Urothelium cell line (cell line): ENCODE measurements at places on chromosomes 1 and 21.

GRCh38 chr21:28541371-28542112 lies 451.1 kb downstream of the LTN1 start:
- DNase-seq = no peak

DNA sequence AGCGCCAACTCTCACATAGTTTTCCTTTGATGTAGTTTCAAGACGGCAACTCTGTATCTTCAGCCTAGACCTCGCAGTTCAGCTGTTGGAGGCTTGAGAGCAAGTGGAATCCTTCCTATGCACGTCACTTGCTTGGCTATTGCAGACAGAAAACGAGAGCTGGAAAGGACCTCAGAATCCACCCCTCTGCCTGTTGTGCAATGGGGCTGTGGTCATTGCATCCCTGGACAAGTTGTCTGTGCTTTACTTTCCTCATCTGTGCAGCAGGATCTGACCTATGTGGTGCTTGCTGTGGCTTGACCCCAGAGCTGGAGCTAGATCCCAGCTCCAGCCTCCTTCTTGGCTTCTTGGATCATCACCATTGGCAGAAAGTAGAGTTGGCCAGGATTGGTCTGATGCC lies 50.0 kb upstream of the IGSF21 start:
- no peak for DNase-seq

DNA sequence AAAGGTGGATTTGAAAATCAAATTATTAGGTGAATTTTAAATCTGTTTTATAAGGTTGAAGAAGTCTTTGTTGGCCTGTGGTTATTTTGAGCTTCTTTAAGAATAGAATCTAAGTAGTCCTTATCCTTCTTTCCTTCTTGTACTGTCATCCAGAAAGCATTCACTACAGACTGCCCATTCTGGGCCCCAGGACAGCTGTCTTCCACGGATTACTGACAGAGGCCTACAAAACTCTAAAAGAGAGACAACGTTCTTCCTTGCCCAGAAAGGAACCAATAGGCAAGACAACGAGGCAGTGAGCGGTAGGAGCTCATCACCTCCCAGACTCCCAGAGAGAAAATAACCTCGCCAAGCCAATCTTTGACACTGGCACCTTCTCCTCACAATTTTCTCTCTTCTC lies 24.4 kb upstream of the PIGC start:
- no peak for DNase-seq

DNA sequence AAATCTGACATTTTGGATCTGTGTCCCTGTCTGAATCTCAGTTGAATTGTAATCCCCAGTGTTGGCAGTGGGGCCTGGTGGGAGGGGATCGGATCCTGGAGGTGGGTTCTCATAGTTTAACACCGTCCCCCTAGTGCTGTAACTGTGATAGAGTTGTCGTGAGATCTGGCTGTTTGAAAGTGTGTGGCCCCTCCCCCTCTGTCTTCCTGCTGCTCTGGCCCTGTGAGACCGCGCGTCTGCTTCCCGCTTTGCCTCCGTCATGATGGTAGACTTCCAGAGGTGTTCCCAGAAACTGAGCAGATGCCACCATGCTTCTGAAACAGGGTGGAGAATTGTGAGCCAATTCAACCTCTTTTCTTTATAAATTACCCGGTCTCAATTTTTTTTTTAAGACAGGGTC lies 25.0 kb downstream of the AGPAT3 start:
- no peak for DNase-seq

- DNase-seq = no peak
Observed at GRCh38 chr1:210001751-210002150, 63.7 kb downstream of the SYT14 start.

DNA sequence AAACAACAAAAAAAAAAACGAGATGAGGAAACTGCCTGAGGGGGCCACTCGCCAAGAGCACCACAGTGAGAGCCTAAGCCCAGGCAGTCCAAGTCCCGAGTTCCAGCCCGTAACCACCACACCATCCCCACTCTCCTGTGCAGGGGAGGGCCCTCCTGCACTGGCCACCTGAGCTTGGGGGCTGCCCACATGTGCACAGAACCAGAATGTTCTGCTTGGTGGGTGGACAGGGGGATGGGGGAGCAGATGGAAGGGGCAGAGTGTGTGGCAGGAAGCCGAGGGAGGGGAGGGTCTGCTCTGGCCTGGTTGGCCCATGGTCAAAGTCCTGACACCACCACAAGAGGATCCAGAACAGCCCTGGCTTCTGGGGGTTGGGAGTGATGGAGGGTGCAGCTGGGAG lies 17.6 kb downstream of the ADPRS start:
- no peak for DNase-seq

DNA sequence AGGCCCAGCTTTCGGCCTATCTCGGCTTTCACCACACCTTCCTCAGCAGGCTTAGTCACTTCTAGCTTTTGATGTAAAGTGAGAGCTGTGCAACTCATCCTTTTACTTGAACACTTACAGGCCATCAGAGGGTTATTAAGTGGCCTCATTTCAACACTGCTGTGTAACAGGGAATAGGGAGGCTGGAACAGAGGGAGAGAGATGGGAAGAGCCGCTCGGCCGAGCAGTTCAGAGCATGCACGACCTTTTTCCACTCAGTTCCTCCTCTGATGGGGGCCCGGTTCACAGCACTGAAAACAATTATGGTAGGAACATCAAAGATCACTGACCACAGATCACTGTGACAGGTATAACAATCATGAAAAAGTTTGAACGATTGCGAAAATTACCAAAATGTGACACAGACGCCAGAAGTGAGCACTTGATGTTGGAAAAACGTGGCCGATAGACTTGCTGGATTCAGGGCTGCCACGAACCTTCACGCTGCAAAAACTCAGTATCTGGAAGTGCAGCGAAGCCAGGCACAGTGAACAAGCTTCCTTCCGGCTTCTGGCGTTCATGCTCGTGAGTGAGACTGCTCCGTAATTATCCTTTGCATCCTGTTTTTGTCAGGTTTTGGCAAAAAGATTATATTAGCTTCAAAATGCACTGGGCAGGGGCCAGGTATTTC lies 28.6 kb downstream of the AGPAT3 start:
- DNase-seq = no peak

DNA sequence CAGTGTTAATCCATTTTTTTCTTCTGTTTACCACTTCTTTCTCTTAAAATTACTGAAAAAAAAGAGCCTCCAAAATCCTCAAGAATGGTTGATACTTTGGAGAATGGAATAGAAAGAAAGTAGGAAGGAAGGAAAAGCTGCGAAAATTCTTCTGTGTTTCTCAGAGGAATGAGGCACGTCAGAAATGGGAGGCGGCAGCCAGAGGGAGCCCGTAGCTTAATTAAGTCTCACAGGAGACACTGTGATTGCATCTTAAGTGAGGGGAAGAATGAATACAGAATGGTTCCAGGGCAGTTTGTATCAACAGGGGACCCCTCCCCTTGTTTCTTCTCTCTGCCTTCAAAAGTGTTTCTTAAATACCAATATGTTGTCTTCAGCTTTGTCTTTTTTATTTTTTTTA lies 1099.5 kb downstream of the PLA2G4A start:
- DNase-seq = peak; percentile 7

GRCh38 chr1:4375812-4376211 lies 278.6 kb upstream of the AJAP1 start:
- peak; percentile 70 for DNase-seq

DNA sequence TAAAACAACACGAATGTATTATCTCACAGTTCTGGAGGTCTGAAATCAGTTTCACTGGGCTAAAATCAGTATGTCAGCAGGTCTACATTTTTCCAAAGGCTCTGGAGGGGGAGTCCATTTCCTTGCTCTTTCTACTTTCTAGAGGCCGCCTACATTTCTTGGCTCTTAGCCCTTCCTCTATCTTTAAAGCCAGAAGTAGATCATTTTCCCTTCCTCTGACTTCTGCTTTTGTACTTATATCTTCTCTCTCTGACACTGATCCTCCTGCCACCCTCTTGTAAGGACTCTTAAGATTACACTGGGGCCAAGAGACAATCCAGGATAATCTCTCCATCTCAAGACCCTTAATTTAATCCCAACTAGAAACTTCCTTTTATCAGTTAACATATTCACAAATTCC lies 41.4 kb downstream of the MSH4 start:
- no peak for DNase-seq

- DNase-seq = no peak
Observed at GRCh38 chr1:207803678-207804077, 51.8 kb downstream of the CD46 start.

GRCh38 chr1:236020359-236021219 lies 44.3 kb downstream of the NID1 start:
- no peak for DNase-seq

GRCh38 chr1:178341261-178341956 lies 155.4 kb downstream of the CLEC20A start:
- DNase-seq = peak; percentile 83

GRCh38 chr1:52323731-52324130 lies 42.3 kb downstream of the CC2D1B start:
- DNase-seq = no peak

GRCh38 chr1:242011894-242012660 lies 13.2 kb upstream of the MAP1LC3C start:
- peak; percentile 35 for DNase-seq

- no peak for DNase-seq
Observed at GRCh38 chr1:93739472-93739871, 57.8 kb upstream of the BCAR3 start.

DNA sequence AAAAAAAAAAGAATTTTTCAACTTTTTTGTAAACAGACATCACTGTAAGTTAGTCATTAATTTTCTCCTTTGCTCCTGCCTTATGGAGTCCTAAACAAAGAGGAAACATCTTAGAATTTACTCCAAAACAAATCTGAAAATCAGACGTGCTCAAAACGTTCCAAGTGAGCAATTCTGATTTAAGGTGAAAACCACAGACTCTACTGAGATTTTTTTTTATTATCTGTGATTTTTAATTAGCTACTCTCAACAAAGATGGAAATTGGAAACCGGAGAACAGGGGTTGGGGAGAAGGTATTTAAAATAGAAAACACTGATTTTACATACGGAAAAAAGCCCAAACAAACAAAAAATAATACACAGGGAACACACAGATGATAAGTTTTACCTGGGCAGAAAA lies 7.8 kb upstream of the CTSK start:
- no peak for DNase-seq

DNA sequence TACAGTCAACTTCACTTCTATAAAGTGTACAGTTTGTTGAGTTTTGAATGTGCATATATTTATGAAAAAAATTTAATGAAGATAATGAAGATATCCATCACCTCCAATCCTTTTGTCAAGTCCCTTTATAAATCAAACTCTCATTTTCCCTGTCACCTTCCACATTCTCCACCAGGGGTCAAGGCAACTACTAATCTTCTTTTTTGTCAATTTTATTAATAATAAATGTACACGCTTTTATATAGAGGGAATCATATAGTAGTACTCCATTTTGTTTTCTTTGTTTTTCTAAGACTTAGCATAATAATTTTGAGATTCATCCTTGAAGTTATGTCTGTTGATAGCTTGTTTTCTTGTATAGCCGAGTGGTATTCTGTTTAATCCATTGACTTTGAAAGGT lies 1594.2 kb upstream of the PRMT6 start:
- no peak for DNase-seq

- DNase-seq = no peak
Observed at GRCh38 chr1:187689129-187689528, 860.4 kb downstream of the PLA2G4A start.

DNA sequence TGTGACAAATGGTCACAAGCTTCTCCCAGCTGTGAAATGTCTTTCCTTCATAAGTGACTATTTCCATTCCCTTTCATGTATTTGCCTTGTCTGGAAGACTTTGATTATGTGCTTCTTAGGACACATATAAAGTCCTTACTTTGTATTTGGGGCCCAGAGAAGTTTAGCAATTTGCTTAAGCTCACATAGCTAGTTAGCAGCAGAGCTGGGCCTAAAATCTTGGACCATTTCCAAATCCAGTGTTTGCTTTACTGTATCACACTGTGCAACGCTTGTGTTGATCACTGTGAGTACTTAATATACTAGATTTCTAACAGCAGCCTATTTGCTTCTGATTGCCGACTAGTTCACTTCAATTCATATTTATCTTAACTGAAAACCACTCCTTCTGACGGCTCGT lies 2.2 kb upstream of the KCNA3 start:
- DNase-seq = no peak

GRCh38 chr1:31934706-31935629 lies 3.2 kb downstream of the PTP4A2 start:
- DNase-seq = peak; percentile 20

DNA sequence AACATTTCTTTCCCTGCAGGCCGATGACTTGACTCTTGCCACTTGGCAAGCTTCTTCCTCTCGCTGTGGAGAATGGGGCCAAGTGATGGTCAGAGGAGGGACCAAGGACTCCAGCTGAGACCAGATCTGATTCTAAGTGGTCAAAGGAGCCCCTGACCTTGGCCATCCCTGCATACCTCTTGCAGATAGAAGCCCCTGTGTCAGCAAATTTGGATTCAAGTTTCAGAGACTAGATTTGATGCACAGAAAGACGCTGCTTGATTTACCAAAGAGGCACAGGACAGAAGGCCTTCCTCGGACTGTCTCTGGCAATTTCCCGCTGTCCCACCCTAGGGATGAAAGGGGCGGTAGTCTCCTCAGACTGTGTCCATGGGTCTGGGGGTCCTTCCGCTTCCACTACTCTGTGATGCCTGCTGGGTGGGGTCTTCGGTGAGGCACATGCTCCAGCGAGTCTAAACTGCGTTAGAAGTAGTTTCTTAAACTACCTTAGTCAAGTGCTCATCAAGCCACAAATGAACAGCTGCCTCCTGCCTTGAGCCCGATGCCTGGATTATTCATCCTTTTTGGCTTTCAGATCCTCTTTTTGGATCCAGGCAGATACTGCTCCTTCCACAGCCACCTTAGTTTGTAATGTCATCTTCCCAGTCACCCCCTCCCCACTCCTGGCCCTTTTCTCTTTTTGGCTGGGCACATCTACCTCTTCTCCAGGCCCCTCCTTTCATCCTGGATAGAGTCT lies 31.8 kb upstream of the RBM15 start:
- DNase-seq = no peak

- no peak for DNase-seq
Observed at GRCh38 chr1:109184687-109185086, 29.0 kb upstream of the SARS1 start.

DNA sequence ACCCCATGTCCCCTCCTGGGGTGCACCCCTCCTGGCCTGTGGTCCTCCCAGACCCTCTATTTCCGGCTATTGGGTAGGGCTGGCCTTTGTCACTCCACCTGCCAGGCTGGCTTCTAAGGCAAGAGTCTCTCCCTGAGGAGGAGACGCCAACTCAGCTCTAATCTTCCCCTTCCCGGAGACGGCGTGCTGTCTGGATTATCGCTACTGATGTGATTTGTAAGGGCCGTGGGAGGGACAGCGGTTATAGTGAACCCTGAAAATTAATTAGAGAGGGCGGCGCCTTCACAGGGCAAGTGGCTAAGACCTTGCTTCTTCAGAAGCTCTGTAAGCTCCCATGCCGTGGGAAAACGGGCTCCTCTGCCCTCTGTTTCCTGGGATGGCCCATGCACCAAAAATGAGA lies 207.0 kb upstream of the VAMP3 start:
- no peak for DNase-seq
